T-cell (primary cell): ENCODE measurements at places on chromosomes 12 and 14. TPM values are rescaled to one million over a fixed set of nuclear protein-coding genes. Genes with fewer than 3 reads are reported as not detected.

GRCh38 chr12:124612410-124612680 lies 44.9 kb upstream of the NCOR2 start:
- H3K27me3 ChIP-seq = peaks cover 24% of the 10 kb centered on the region
- H3K4me1 ChIP-seq = peaks cover 11% of the 10 kb centered on the region
- H3K36me3 ChIP-seq = no peaks in the 10 kb centered on the region
- no peak overlapping the region for H3K27ac ChIP-seq

DNA sequence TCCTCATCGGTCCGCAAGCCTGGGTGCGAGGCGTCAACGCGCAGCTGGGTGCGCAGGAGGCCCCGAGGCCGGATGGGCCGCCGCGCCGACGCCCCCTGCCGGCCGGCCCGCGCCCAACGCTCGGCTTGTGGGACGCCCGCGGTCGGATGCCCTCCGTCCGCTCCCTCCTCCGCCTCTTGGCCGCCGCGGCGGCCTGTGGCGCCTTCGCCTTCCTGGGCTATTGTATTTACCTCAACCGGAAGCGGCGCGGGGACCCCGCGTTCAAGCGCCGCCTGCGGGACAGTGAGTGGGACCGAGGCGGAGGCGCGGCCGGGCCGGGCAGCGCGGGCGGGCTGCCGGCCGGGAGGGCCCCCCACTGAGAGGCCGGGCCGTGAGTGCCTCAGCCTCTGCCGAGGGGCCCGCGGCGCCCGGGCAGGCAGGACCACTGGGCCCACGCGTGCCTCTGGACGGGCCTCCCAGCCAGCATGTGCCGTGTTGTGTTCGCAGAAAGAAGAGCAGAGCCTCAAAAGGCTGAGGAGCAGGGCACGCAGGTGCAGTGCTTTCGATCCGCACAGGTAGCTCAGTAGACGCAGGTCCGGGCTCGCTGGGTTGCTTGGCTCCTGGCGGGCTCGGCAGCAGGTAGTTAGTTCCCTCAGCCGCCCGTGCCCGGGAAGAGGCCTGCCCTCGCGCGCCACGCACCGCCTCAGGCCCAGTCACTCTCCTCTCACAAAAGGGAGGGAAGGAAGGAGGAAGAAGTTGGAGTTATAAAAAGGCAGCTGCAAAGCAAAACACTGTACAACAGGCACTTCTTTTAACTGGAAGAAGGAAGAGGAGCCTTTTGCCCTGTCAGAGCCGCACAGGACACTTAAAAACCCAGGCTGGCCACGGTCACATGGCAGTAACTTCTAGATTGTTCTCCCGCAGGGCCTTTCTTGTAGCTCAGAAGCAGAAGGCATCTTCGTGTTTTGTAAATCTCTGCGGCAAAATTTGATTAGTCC lies at the start of gene TOMM20L:
TSS of gene TOMM20L (plus strand) at position 119 of the 977 bp plus-strand sequence. CDS start at position 147, 28 bp downstream.
- H3K4me1 ChIP-seq = peaks cover 2% of the 10 kb centered on the region
- peak within 1 kb of the TSS; percentile 60 for H3K4me3 ChIP-seq
- peak within 1 kb of the TSS; percentile 82 for H3K27ac ChIP-seq

DNA sequence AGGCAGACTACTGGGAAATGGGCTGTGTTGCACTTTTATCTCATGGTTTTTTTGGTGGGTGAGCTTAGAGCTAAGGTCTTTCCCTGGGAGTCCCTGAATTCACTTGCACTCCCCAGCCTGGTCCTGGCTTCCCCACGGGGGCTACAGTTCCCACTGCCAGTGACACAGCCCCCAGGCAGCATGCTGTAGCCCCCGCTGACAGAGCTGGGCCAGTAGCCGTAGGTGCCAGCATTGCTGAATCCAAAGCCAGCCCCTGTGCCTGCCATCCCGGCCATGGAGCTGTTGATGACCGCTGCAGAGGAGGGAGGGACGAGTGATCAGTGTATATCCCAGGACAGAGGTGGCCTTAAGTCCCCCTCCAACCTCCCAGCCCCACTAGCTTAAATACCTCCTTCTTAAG lies 6.9 kb upstream of the KRT72 start:
- peaks cover 3% of the 10 kb centered on the region for H3K27me3 ChIP-seq
- DNase-seq = no peak
- H3K36me3 ChIP-seq = no peaks in the 10 kb centered on the region
- H3K27ac ChIP-seq = peak overlapping the region; percentile 31

Gene IFT43
- 13.5 TPM for total RNA-seq

DNA sequence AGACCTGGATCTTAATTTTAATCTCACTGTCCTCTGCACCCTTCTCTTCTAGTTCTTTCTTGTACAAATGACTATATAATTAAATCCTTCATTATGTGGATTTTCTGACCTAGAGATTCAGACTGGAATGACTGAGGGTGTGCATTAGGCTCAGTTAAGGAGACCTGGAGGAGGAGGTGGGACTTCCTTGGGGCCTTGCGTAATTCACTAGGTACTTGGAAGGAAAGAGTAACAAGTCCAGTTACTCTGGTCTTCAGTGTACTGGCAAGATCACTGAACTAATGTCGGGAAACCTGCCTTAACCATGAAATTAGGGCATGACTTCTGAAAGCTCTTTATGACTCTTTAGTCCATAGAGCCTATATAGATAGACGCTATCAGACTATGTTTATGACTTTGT lies 441.4 kb downstream of the EGLN3 start:
- no peak overlapping the region for H3K27ac ChIP-seq
- no peaks in the 10 kb centered on the region for H3K27me3 ChIP-seq
- H3K4me3 ChIP-seq = no peak overlapping the region
- no peaks in the 10 kb centered on the region for H3K4me1 ChIP-seq

Gene DPY19L2
- total RNA-seq = 3.8 TPM

Gene CARMIL3
- total RNA-seq = 0.59 TPM

Gene PRB2
- not detected for total RNA-seq

- H3K4me1 ChIP-seq = no peaks in the 10 kb centered on the region
- no peak overlapping the region for H3K4me3 ChIP-seq
- no peak for DNase-seq
- H3K27me3 ChIP-seq = peaks cover 20% of the 10 kb centered on the region
These were observed 41.9 kb upstream of the PLEKHG6 start for GRCh38 chr12:6268484-6269157.

DNA sequence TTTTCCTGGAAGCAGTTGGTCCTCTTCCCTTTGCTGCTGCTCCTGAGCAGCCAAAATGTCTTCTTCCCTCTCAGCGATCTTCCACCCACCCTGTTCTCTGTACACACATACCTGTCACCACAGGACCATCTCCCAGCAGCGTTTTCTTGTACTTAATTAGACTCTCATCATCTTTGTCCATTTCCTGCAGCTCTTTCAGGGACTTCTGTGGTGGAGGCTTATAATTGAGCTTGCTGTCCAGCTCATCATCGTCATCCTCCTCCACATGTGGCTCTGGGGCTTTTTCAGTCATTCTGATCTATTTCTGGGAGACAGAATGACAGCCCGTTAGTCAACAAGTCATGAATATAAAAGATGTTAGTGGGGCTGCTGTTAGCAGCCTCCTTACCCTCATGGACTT lies 11.0 kb downstream of the ARHGDIB start:
- no peak for DNase-seq
- peaks cover 86% of the 10 kb centered on the region for H3K4me1 ChIP-seq
- no peak overlapping the region for H3K4me3 ChIP-seq
- H3K36me3 ChIP-seq = peaks cover 71% of the 10 kb centered on the region
- no peaks in the 10 kb centered on the region for H3K27me3 ChIP-seq
- peak overlapping the region; percentile 97 for H3K27ac ChIP-seq

- H3K27me3 ChIP-seq = peaks cover 15% of the 10 kb centered on the region
- H3K4me3 ChIP-seq = no peak overlapping the region
- no peak overlapping the region for H3K27ac ChIP-seq
- H3K36me3 ChIP-seq = no peaks in the 10 kb centered on the region
- no peak for DNase-seq
- no peaks in the 10 kb centered on the region for H3K4me1 ChIP-seq
These were observed 93.4 kb downstream of the TSPAN9 start for GRCh38 chr12:3170423-3171194.

- no peaks in the 10 kb centered on the region for H3K36me3 ChIP-seq
- no peaks in the 10 kb centered on the region for H3K4me1 ChIP-seq
- no peak overlapping the region for H3K4me3 ChIP-seq
- DNase-seq = no peak
- H3K27ac ChIP-seq = no peak overlapping the region
- H3K27me3 ChIP-seq = no peaks in the 10 kb centered on the region
These were observed 337.7 kb upstream of the GARIN6 start for GRCh38 chr12:99309812-99310211.

DNA sequence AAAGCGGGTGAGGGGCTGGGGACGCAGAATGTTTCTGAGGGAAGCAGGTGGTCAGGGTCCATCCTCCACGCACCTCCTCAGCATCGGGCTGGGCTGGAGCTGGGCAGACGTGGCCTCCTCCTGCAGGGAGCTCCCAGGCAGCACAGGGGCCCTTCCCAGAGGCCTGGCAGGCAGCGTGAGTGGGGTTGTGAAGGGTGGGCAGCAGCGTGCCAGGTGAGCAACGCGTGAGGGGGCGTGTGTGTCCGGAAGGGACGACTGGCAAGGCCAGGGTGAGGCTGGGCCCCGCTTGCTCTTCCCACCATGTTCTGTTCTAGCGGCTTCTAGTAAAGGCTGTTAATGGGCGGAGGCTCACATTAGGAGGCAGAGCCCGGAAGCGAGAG lies 17.1 kb downstream of the ANKRD9 start:
- DNase-seq = no peak
- peaks cover 3% of the 10 kb centered on the region for H3K36me3 ChIP-seq
- no peaks in the 10 kb centered on the region for H3K27me3 ChIP-seq
- no peak overlapping the region for H3K4me3 ChIP-seq

- H3K27ac ChIP-seq = peak overlapping the region; percentile 75
- H3K4me3 ChIP-seq = no peak overlapping the region
- H3K4me1 ChIP-seq = peaks cover 10% of the 10 kb centered on the region
- no peak for DNase-seq
- H3K27me3 ChIP-seq = no peaks in the 10 kb centered on the region
These were observed 44.5 kb downstream of the LRRC9 start for GRCh38 chr14:59964251-59965007.
